ENCODE measurements at places on chromosomes 11 and 22.

- DNase-seq = no peak
These were observed 14.6 kb upstream of the TEF start for GRCh38 chr22:41367039-41367679.

- DNase-seq = peak; percentile 23
These were observed 92.1 kb upstream of the MTMR2 start for GRCh38 chr11:96015906-96016565.

DNA sequence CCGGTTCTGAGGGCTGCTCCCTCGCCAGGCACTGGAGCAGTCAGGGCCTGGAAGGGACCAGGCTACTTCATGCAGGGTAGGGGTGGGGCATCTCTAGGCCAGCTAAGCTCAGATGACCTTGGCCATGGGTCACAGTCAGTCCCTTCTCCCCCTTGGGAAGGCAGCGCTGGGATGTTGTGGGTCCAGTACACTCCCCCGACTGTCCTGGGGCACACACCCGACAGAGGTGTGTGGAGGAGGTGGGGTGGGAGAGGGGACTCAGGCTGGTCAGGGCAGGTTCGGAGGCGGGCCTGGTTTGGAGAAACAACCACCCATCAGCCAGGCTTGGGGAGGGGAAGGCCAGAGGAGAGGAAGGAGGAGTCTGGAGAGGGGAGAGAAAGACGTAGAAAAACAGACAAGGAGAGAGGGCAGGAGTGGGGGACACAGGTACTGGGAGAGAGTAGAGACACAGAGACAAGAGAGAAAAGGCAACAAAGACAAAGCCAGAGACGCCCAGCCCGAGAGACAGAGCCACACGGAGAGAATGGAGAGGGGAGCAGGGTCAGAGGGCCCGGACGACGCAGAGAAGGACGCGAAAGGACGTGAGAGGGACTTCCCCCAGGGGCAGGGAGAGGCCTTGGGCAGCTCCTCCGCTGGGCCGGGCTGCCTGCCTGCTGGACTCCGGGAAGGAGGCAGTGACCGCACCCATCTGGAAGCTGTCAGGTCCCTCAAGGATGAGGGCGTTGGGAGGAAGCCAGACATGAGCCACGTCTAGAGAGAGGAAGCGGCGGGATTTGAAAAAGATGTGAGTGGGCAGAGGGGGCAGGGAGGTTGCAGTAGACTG is 30.6 kb upstream of the TSKU start:
- no peak for DNase-seq

GRCh38 chr11:98358551-98358950 is 662.2 kb upstream of the CNTN5 start:
- no peak for DNase-seq

GRCh38 chr11:25941353-25941752 is 390.6 kb upstream of the ANO3 start:
- DNase-seq = no peak
